Activated T-cell treated with anti-CD3 and anti-CD28 coated beads, Interleukin-2, amount 50 U/mL, for 1 hour (primary cell): ENCODE measurements at places on chromosomes 4 and X.
A peak's percentile ranks its signal among the peaks of the same experiment; 100 is the strongest.

- DNase-seq = no peak
Observed at GRCh38 chrX:9515973-9516538, 51.2 kb downstream of the TBL1X start.

- no peak for DNase-seq
Observed at GRCh38 chrX:80181079-80181478, 166.5 kb downstream of the TBX22 start.

DNA sequence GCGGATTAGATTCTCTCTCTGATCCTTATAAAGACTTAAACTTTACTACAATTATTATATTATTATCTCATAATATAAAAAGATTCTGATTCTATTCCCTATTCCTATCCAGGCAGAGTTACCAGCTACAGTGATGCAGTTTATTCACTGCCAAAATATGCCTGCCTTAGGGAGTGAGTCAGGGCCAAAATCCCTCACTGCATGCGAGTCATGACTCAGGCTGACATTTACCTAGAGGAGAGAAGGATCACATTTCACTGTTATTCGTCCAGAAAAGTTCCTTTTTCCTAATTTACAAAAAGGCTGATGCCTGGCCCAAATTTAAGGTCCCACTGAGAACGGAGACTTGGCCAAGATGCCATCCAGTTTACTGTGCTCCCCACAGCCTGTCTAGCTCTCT, 168.5 kb upstream of the LDB2 start:
- DNase-seq = no peak

DNA sequence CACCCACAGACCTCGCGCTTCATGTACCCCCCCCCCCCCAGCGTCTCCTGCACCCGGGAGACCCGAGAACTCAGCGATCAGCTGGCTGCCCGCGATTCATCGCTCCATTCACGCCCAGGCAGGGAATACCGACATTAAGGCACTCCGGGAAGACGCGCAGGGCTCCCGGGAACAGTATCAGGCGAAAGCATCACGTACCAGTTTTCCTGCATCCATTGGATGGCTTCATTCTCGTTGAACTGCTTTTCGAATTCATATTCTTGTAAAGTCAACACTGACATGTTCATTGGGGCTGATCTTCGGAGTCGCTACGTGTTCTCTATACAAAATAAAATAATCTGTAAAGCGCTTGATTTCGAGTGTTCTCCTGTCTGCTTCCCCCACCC, 373 bp downstream of the ELOVL6 start:
- DNase-seq = peak; percentile 31

- DNase-seq = no peak
Observed at GRCh38 chr4:72484981-72485380, 84.0 kb downstream of the ADAMTS3 start.
